Thoracic aorta (tissue), 2 donors: ENCODE measurements at places on chromosomes 2 and 18. TPM values are rescaled to one million over a fixed set of nuclear protein-coding genes. Genes with fewer than 3 reads are reported as not detected.
A peak's percentile ranks its signal among the peaks of the same experiment; 100 is the strongest.

NYAP2 gene
- total RNA-seq, result not detected

DNA sequence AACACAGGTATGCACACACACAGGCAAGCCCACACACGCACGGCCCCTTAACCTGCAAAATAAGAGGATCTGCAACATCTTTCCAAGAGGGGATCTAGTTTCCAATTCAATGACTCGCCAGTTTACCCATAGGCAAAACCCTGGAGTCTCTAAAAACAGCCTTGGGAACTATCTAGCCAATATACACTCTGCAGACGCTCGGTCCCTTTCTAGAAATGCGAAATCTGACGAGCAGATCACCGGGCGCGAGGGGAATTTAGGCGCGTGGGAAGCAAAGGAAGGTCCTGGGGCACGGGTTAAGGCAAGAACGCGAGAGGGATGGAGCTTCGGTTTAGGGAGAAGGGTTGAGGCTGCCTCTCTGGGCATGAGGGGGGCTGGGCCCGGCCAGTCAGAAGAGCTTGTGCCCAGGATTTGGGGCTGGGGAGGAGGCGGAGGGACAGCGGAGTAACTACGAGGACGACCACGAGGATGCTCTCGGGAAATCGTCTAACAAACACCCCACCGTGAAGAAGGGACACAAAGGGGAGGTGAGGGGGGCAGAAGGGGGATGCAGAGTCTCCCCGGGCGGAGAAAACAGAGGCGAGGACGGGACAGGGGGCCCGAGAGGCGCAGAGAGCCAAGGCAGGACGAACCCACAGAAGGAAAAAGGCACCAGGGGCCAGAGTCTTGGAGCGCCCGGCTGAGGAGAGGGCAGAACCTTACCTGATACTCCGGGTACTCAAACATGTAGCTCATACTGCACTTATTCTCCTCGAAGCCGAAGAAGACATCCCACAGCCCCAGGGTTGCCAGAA, 542 bp downstream of the PGAP1 start:
- H3K36me3 ChIP-seq, result no peaks in the 10 kb centered on the region
- peaks cover 7% of the 10 kb centered on the region for H3K4me1 ChIP-seq
- peak overlapping the region; percentile 79 for H3K27ac ChIP-seq
- H3K27me3 ChIP-seq, result no peaks in the 10 kb centered on the region

- H3K4me1 ChIP-seq, result peaks cover 3% of the 10 kb centered on the region
- no peak overlapping the region for H3K27ac ChIP-seq
- no peak for DNase-seq
- H3K36me3 ChIP-seq, result no peaks in the 10 kb centered on the region
These were observed 4.7 kb upstream of the TGFA start for GRCh38 chr2:70558195-70558808.

- no peaks in the 10 kb centered on the region for H3K27me3 ChIP-seq
- no peak overlapping the region for H3K4me3 ChIP-seq
- no peak overlapping the region for H3K27ac ChIP-seq
- DNase-seq, result no peak
These were observed 173.1 kb upstream of the ID2 start for GRCh38 chr2:8508766-8509165.

SKOR2 gene
- total RNA-seq, result not detected

GRCh38 chr18:3449512-3450011, 410 bp upstream of the TGIF1 start:
- H3K27me3 ChIP-seq, result no peaks in the 10 kb centered on the region
- peak overlapping the region; percentile 95 for H3K4me3 ChIP-seq
- peak overlapping the region; percentile 100 for H3K27ac ChIP-seq

DNA sequence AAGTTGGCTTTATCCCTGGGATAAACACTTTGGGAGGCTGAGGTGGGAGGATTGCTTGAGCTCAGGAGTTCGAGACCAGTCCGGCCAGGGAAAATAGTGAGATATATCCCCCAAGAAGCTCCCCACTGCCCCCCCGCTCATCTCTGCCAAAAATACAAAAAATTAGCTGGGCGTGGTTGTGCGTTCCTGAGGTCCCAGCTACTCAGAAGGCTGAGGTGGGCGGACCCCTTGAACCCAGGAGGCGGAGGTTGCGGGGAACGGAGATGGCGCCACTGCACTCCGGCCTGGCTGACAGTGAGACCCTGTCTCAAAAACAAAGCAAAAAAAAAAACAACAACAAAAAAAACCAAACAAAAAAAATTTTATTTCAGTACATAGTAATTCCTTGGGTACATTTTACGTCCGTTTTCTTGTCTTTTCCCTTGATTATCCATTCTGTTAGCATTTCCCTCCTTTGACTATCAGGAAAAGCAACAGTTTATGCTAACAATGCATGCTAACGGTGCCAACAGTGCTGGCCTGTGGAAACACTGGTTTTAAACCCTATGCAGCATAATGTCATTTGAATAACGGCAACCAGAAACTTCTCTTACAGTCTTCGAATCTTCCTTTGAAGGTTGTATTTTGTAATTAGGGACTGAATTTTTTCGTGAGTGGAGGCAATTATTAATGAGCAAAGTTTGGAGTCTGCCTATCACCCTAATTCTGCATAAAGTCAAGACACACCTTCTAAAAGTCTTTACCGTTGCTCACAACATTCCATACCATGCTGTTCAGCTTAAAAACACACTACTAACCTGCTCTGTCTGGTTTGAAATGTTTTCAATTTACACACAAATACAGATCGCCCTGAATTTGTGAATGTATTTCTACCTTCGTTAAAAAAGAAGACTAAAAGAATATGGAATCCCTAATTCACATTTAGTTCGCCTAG, 721 bp upstream of the MIB1 start:
- peak overlapping the region; percentile 97 for H3K27ac ChIP-seq
- no peaks in the 10 kb centered on the region for H3K27me3 ChIP-seq
- DNase-seq, result no peak
- H3K4me1 ChIP-seq, result peaks cover 12% of the 10 kb centered on the region

GRCh38 chr2:53854678-53855077, 5.1 kb downstream of the GPR75 start:
- no peak for DNase-seq

DNA sequence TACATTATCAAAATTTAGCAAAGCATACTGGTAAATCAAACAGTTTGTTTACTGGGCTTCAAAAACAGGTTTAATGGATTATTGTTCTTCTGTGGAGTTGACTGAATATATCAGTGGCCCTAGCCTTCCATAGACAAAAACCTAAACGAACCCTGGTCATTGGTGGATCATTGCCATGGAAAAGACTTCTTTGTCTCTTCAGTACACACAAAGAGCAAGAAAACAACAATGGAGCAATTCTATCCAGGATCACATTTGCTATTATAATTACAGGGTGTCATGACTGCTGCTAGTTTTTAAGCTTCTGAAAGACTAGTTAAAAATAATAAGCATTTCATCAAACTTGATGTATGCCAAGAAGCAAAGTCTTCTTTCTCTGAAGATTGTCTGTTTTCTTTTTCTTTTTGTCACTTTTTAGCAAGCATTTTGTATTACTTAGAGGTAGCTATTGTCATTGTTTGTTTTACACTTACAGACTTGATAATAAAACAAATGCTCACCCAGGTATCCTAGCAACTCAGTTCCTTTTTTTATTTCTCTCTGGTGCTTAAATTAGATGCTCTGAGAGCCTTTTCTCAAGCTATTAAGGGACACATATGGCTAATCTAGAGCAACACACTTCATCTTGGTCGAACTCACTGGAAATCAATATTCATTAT, 1228.7 kb upstream of the DDX18 start:
- no peaks in the 10 kb centered on the region for H3K27me3 ChIP-seq
- DNase-seq, result no peak
- no peak overlapping the region for H3K27ac ChIP-seq
- no peaks in the 10 kb centered on the region for H3K36me3 ChIP-seq
- H3K4me1 ChIP-seq, result no peaks in the 10 kb centered on the region

DNA sequence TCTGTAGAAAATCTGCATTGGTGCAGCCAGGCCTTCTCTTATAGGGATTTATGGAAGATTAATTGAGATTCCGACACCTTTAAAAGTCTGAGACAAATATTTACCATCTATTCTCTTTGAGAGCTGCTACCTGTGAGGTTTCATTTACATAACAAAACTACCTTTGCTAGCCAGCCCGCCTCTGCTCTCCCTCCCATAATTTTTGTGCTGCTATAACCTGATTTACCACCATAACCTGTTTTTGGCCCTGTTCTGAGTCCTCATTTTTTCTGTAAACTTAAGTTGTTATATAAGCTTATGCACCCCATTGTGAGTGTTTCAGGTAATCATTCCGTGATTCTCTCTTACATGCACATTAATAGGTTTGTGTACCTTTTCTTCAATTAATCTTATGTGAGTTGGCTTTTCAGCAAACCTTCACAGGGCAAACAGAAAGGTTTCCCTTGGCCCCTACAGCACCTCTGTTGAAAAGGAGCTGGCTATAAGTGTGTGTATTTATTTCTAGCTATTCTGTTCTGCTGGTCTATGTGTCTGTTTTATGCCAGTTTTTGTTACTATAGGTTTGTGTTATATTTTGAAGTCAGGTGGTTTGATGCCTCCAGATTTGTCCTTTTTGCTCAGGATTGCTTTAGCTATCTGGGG, 114.9 kb upstream of the XIRP2 start:
- no peaks in the 10 kb centered on the region for H3K36me3 ChIP-seq
- no peaks in the 10 kb centered on the region for H3K4me1 ChIP-seq
- no peak overlapping the region for H3K27ac ChIP-seq
- no peaks in the 10 kb centered on the region for H3K27me3 ChIP-seq
